Right renal pelvis (tissue), 4 donors: ENCODE measurements at places on chromosomes 13 and 19. TPM values are rescaled to one million over a fixed set of nuclear protein-coding genes. Genes with fewer than 3 reads are reported as not detected.

The VSIG10L gene
- 5.0 TPM for polyA plus RNA-seq

The NLRP11 gene
- polyA plus RNA-seq: 0.22 TPM

DNA sequence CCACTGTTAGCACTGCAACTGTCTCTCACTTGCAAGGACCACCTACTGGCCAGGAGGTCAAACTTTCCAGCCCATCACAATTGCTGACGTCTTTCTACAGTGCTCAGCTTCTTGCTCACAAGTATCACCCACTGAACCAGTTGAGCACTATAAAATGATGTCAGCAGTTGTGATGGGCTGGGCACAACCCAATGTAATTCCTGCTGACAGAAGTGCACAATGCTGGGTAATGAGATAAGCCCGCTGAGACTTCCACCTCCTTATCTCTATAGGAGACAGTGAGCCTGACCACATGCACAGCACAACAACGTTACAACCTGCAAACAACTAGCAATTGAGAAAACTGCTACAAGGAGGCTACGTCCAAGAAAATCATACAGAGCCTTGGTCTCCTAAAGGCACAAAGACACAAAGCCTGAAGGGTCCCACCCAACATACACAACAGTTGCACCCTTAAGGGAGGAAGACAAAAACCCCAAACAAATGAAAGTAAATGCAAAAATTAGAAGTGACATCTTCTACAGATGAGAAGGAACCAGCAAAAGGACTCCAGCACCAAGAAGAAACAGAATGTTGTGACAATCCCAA lies 273.2 kb downstream of the LIG4 start:
- no peak for DNase-seq

DNA sequence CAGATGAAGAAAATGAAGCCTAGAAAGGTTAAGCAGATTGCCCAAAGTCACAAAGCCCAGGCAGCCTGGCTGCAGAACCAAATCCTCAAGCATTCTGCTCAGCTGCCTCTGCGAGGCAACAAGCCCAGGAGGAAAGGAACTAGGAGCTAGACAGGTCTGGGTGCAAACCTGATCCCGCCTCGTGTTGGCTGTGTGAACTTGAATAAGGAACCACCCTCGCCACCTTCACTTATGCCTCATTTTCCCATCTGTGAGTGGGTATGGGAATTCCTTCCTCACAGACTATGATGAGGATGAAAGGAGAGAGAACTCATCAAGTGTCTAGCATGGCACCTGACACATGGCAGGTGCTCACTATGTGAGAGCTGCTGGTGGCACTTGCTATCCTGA lies 6.6 kb downstream of the SMG9 start:
- no peak for DNase-seq

The TGFBR3L gene
- 0.82 TPM for polyA plus RNA-seq
